Activated naive CD4-positive, alpha-beta T cell treated with anti-CD3 and anti-CD28 coated beads, Interleukin-2, amount 10 ng/mL, durations not matched to agents 7 days and 5 days (primary cell): ENCODE measurements at places on chromosomes 2 and 18.

DNA sequence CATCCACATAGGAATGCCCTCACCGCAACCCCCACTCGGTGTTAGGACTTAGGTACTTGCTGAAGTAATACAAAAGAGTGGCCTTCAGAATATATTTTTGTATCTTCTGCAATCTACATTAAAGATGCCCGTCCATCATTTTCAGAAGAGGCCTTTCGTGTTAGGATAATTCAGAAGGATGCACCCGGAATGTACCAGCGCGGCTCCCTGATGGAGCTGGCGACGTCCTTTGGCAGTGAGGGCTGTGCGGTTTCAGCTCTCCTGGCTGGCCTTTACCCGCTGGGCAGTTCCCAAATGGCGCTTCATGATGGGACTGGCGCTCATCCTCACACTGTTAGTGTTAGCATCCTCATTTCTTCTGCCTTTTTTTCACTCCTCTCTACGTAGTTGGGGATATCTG is 15.3 kb downstream of the TWIST2 start:
- DNase-seq: no peak

- DNase-seq: no peak
Measured at GRCh38 chr2:19119326-19120001, 239.0 kb downstream of the OSR1 start.

DNA sequence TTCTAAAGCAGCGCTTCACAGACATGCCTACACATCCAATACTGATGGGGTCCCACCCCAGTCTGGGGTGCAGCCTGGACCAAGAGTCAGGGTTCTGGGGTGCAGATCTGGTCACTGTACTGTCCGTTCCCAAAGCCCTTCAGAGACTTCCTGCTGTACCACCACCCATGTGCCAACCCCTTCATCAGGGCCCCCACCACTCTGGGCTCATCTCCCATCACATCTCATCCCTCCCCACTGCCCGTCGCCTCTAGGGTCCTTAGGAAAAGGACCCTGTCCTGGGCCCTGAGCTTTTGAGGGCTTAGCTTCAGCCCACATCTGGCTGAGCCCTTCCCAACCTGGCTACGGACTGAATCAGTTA is 37.9 kb upstream of the ID2 start:
- DNase-seq: no peak

DNA sequence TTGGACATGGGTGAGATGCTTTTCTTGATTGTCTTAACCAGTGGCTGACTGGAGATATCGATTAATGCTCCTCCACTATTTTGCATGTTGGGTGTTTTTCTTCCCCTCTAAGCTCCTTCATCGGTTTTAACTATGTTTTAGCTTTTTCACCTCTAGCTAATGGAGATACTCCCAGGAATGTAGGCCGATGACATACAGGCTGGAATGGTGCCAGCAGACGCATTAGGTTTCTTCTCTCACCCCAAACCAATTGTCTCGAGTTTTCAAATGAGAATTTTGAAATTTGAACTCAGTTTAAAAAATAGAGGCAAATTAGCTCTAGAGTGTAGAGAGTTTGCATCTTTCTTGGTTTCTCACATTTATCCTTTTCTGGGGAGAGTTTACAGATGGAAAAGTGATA is 247.6 kb downstream of the RPRM start:
- no peak for DNase-seq

GRCh38 chr2:10914272-10914693 is 2.5 kb downstream of the KCNF1 start:
- DNase-seq: no peak

- DNase-seq: no peak
Measured at GRCh38 chr2:220353897-220354296, 726.5 kb downstream of the SLC4A3 start.

- no peak for DNase-seq
Measured at GRCh38 chr2:55968941-55969340, 45.4 kb upstream of the EFEMP1 start.

DNA sequence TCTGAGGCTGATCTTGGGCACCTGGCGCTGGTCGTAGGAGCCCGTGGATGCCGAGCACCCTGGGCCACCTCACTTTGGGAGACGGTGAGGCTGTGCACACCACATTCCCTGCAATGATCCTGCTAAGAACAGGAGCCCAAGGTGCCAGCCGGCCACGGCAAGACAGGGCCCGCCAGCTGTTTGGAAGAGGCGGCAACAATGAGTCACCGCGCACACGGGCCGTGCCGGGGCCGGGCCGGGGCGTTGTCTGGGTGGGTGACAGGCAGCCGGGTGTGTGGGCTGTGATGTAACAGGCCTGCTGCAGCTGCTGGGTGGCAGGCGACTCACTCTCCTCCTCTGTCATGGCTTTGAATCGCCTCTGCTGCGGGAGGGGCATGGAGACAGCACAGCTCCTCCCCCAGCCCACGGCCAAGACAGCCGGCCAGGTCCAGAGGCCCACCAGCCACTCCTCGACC is 49.7 kb upstream of the ODC1 start:
- peak; percentile 38 for DNase-seq

DNA sequence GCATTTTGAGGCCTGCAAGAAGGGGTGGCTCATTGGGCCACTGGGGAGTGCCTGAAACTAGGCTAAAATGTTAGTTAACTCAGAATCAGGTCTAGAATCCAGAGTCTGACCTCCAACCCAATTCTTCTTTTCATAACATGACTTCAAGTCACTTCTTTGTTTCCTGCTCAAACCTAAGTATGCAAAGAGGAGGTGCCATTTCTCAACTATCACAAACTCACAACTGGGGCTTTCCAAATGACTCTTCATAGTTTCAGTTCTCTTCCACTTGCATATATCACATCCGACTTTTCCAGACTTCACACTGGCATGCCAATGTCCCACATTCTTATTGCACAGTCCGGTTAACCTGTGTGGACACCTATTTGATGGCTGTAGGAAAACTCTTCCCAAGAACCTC is 211.6 kb downstream of the TCF4 start:
- DNase-seq: no peak

DNA sequence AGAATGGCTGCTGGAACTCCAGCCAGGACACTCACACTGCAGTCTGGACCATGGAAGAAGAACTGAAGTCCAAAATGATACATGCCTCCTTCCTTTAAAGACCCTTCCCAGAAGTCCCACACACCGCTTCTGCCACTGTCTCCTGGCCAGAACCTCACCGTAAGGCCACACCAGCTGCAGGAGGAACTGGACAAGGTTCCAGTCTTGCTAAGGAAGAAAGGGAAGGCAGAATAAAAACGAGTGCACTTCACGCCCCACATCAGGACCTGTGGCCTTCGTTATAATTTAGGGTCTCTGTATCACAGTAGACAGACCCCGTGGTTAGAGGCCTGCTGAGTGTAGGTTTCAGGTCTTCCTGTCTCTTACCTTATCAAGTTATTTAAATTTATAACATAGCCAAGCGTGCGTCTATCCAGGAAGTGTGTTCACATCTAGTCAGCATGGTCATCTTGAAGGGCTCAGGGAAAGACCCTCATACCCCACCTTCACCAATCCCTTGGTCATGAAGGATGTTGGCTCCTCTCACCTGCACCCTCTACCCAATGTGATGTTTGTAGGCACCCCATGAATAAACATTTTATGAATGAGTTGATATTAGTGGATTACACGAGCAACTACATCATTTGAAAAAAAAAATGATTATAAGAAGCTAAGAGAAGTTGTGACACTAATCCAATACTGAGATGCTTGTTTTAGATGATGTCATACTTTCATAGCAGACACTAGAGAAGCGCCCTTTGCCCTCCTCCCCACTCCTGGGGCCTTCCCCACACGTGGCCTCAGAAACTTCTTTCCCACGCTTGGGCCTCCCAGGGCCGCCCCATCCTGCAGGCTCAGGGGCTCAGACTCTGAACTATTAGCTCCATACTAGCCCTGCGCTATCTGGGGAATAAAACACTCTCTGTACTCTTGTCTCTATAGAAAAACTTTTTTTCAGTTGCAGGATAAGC is 157.6 kb downstream of the FAM210A start:
- DNase-seq: no peak

GRCh38 chr2:48755473-48755872 is at the start of gene LHCGR:
Gene LHCGR (minus strand): TSS chr2:48755724. CDS start chr2:48755671, 53 bp downstream.
- no peak for DNase-seq

GRCh38 chr2:234491281-234491680 is 5.6 kb downstream of the ARL4C start:
- no peak for DNase-seq
